ENCODE measurements at places on chromosomes 12 and 14.
A peak's percentile ranks its signal among the peaks of the same experiment; 100 is the strongest.

DNA sequence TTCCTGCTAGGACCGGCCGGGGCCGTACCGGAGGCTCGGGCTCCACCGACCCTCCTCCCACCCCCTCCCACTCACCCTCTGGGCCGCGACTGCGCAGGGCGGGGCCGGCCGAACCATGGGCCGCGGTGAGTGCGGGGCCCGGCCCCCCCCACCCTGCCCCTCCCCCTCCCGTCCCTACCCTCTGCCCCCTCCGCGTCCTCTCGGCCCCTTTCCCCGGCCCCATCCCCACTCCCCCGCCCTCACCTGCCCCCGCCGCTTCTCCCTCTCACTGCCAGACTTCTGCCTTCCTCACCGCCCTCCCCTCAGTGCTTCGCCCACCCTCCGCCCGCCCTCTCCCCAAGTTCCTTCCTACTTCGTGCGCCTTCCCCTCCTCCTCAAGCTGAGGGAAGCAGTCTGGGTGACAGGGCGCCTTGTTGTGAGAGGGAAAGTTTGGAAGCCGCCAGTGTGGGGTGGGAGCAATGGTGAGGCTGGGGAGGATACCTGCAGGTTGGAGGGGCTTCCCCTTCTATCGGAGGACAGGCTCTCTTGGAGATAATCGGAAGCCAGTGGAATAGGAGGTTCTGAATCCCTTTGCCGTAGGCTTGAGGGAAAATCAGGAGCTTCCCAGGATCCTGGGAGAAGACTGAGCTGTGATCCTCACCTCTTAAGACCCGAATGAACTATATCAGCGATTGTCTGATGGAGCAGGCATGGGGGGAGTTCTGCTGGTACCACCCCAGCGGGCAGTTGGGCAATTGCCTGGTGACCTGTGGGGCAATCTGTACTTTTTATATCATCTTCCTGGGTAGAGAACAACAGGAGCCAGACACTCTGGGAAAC is 472 bp downstream of the MBD6 start:
- DNase-seq, result peak; percentile 21

GRCh38 chr12:59314209-59314608 is 281.6 kb upstream of the SLC16A7 start:
- no peak for DNase-seq

DNA sequence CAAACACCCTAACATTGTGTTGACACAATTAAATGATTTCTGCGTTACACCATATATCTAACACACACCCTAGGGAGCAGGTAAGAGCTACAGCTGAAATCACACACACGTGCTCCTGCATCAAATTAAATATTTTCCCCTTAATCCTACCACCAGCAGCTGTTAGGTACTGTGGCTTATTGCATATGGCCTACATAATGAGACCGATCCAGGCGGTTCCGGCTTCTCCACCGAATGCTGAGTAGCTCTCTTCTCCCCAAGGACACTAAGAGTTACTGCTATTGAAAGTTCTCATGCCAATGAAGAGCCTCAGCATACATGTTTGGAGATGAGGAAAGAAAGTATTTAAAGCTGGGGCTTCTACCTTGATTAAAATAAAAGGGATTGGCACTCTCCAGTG is 472.2 kb upstream of the STXBP6 start:
- no peak for DNase-seq

GRCh38 chr14:105711841-105712460 is 185.6 kb downstream of the TMEM121 start:
- DNase-seq, result no peak
